ENCODE measurements at places on chromosomes 1 and 21.

- ATAC-seq = no peak
Observed at GRCh38 chr21:23480591-23481270, 2126.6 kb downstream of the MRPL39 start.

GRCh38 chr1:167829868-167830267 lies 84.1 kb downstream of the ADCY10 start:
- no peak for ATAC-seq

- ATAC-seq = no peak
Observed at GRCh38 chr1:32332290-32333079, 3.5 kb downstream of the MARCKSL1 start.

GRCh38 chr1:171515741-171516140 lies 30.4 kb downstream of the PRRC2C start:
- no peak for ATAC-seq

DNA sequence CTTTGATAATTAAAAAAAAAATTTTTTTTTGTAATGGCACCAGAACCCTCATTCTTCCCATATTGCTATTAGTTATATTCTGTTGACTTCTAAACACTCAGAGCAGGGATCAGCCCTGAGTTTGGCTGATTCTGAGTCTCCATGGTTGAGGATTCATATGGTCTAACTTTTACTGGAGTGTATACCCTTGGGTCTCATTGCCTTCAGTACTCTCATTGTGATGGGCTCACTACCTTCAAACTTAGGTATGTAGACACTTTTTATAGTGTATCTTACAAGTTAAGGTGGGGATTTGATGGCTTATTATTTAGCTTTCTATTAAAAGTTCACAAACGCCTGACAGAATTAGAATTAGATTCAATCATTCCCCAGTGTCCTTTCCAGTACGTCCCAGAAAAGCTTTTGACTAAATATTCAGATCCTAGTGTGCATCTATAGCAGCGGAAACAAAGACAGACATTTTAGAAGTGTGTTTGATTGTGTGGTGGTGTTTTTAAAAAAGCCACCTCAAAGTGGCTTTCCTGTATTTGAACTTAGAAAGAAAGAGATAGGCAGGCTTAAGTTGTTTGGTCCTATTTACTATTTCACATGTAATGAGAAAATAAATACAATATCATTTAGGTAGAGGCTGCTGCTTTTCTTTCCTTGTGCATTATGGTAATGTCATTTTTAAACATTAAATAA lies 1.4 kb downstream of the MACF1 start:
- peak; percentile 24 for ATAC-seq

GRCh38 chr1:19197845-19198244 lies 12.2 kb downstream of the UBR4 start:
- no peak for ATAC-seq

DNA sequence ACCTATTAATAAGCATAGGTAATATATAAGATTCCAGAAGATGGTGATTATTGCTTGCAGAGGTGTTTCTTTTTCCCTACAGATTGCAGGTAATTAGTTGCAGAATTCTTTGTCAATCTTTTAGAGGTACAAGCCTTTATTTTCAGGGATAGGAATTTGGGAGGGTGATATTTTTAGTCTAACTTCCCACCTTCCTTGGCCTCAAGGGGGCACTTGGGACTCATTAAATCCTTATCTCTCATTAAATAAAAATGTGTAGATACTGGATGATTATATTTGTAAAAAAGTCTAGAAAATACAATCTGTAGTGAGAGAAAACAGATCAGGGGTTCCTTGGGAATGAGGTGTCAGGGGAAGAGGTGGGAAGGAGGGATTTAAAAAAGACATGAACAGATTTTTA lies 179.2 kb downstream of the PATJ start:
- ATAC-seq = no peak

GRCh38 chr1:34362949-34363348 lies 186.2 kb downstream of the C1orf94 start:
- no peak for ATAC-seq

- no peak for ATAC-seq
Observed at GRCh38 chr1:89980605-89981004, 14.3 kb upstream of the ZNF326 start.

GRCh38 chr1:215277532-215277931 lies 195.0 kb downstream of the KCNK2 start:
- no peak for ATAC-seq

DNA sequence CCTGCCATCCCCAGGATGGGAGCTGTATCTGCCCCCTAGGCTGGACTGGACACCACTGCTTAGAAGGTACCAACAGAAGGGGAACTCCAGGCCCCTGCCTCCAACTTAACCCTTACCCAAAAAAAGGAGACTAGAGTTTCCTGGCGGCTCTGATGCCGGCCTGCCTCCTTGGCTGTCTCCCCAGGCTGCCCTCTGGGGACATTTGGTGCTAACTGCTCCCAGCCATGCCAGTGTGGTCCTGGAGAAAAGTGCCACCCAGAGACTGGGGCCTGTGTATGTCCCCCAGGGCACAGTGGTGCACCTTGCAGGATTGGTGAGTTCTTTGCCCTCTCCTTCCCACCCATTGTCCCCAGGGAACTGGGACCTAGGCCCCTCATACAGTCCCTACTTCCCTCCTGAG lies 8.1 kb upstream of the LRRC71 start:
- ATAC-seq = no peak

DNA sequence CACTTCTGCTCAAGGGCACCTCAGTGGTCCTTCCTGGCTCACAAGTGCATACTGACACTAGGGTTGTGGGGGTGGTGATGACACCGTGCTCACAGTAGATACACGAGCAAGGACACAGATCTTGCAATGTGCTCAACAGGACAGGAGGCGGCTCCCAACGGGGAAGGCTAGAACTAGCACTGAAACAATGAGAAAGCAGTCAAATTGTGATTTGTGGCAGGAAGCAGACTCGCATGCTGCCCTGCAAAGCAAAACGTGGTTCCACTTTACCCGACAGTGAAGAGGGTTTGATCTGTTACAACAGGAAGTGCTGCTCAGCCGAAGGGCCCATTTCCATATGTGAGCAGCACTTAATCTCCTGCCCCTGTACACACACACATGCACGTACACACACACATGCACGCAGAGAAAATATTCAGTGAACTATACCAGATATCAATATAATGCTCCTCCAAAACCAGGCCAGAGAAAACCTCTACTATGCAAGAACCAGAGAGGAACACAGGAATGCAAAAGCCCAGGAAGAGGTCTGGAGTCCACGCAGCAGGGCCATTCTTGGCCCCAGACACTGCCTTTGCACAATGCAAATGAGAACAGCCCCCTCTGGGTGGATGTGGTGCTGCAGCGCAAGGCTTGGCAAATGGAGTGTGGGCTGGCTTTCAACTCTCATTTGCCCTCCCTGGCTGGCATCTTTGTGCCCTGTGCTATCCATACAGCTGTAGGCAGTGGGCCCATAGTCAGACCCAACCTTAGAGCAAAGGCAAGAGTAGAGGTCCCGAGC lies 47.1 kb downstream of the KANK4 start:
- peak; percentile 83 for ATAC-seq

GRCh38 chr1:54096877-54097240 lies 43.5 kb downstream of the TCEANC2 start:
- no peak for ATAC-seq

- ATAC-seq = no peak
Observed at GRCh38 chr1:58528518-58528917, 18.0 kb downstream of the OMA1 start.

- no peak for ATAC-seq
Observed at GRCh38 chr1:41681331-41682098, 197.0 kb upstream of the EDN2 start.

DNA sequence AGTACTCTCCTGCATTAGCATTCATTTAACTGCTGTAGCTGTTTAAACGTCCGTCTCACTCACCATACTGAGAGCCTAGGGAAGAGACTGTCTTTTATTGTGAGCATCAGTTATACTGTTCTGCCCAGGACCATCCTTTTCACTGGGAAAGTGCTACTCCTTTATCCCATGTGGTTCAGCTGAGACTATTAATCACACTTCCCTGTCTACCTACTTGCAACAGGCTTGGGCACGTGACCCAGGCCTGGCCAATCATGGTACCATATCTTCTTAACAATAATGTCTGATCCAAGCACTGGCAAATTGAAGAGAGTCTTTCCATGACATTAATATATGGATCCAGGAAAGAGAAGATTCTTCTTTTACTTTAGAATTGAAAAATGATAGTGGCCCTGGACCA lies 108.1 kb downstream of the TM2D1 start:
- no peak for ATAC-seq

GRCh38 chr1:8239306-8240023 lies 78.4 kb upstream of the SLC45A1 start:
- no peak for ATAC-seq

- ATAC-seq = no peak
Observed at GRCh38 chr1:227753999-227754711, 18.9 kb downstream of the SNAP47 start.

DNA sequence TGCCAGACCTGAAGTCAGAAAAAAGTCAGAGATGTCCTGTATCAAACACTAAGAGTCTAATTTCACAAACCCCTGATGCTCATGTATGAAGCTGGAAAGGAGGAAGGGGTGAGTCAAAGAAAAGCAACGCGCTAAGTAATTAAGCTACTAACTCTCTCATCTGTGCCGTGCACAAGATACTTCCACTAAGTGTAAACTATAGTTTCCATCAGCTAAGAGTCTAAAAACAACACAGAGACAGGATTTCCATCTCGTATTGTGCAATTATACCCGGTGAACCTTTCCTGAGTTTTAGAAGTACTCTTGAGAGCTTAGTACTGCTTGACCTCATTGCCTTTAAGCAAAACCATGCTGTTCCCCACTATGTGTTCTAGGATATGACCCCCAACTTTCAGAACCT lies 19.0 kb downstream of the DNALI1 start:
- ATAC-seq = peak; percentile 52

DNA sequence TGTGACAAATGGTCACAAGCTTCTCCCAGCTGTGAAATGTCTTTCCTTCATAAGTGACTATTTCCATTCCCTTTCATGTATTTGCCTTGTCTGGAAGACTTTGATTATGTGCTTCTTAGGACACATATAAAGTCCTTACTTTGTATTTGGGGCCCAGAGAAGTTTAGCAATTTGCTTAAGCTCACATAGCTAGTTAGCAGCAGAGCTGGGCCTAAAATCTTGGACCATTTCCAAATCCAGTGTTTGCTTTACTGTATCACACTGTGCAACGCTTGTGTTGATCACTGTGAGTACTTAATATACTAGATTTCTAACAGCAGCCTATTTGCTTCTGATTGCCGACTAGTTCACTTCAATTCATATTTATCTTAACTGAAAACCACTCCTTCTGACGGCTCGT lies 2.2 kb upstream of the KCNA3 start:
- no peak for ATAC-seq

GRCh38 chr21:44583800-44584147 lies 3.4 kb upstream of the KRTAP10-5 start:
- peak; percentile 100 for ATAC-seq

DNA sequence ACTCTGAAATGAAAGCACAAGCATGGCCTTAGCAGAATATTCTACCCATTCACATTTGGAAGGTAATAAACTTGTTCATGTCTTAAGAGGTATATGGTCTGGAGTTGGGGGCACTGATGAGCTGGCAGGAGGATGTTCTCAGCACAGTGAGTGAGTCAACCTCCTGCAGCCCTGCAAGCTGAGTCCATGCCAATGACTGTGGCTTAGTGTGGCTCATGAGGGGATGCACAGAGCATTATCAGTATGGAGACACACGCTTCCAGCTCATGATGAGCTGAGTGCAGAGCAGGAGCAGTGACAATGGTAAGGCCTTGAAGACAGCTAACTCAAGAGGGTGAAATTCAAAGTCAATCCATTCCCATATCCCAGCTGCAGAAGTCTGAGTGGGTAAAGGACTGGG lies 102.3 kb downstream of the TNFSF18 start:
- ATAC-seq = peak; percentile 77

DNA sequence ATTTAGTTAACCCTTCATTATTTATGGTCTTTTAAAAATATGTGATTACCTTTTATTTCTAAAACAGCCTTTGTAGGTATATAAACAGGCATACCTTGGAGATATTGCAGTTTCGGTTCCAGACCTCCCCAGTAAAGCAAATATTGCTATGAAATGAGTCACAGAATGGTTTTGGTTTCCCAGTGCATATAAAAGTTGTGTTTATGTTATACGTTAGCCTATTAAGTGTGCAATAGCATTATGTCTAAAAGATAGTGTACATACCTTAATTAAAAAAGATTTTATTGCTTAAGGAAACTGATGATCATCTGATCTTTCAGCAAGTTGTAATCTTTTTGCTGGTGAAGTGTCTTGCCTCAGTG lies 44.1 kb downstream of the XCL2 start:
- no peak for ATAC-seq

- no peak for ATAC-seq
Observed at GRCh38 chr1:243312952-243313634, 57.3 kb downstream of the SDCCAG8 start.

DNA sequence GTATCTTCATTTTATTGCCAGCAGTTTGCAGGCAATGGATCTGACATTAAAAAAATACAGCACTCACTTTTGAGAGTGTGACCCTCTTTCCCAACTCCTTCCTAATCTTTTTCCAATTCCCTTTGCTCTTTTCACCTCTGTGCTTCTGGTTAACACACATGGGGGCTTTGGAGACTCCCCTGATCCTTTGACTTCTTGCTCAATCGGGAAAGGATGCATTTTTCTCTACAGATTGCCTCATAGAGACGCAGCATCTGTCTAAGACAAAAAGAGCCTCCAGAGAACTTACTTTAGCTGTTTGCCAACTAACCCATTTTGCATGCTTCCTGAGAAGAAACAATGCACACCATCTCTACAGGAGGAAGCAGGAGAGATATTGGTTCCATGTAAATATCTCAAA lies 378.3 kb downstream of the PBX1 start:
- ATAC-seq = no peak

DNA sequence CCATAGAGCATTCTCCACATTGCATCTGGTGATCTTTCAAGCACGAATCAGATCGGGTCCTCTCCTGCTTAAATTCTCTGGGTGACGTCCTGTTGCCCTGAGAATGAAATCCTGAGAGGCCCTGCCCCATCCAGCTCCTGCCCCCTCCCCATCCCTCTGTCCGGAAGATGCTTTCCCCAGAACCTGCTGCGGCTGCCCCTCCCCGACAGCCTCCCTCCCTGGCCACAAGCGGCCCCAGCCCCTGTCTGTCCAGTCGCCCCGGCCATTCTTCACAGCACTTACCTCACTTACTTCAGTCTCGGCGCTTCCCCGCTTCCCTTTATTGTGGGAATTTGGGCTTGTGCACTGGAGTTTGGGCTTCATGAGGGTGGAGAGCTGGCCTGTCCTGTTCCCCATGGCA lies 40.3 kb downstream of the TAS1R2 start:
- no peak for ATAC-seq

- ATAC-seq = no peak
Observed at GRCh38 chr1:64515427-64515826, 45.5 kb downstream of the CACHD1 start.

- no peak for ATAC-seq
Observed at GRCh38 chr21:17085707-17086106, 427.1 kb upstream of the CXADR start.

- no peak for ATAC-seq
Observed at GRCh38 chr21:29318354-29318753, 19.6 kb downstream of the BACH1 start.

GRCh38 chr1:14190508-14190907 lies 408.0 kb upstream of the KAZN start:
- ATAC-seq = no peak

GRCh38 chr1:25051504-25051903 lies 121.4 kb upstream of the RUNX3 start:
- ATAC-seq = no peak

- no peak for ATAC-seq
Observed at GRCh38 chr1:108725906-108726305, 13.2 kb downstream of the FNDC7 start.

GRCh38 chr1:35316264-35316663 lies 47.8 kb downstream of the ZMYM4 start:
- ATAC-seq = no peak

Measured in activated T-helper 17 cell treated with anti-CD3 and anti-CD28 coated beads, Interleukin-2, amount 50 U/mL, for 72 hours (primary cell).